ENCODE measurements at places on chromosomes 11 and 22.

GRCh38 chr22:38862375-38863329 lies 9.4 kb downstream of the CBX6 start:
- no peak for DNase-seq

DNA sequence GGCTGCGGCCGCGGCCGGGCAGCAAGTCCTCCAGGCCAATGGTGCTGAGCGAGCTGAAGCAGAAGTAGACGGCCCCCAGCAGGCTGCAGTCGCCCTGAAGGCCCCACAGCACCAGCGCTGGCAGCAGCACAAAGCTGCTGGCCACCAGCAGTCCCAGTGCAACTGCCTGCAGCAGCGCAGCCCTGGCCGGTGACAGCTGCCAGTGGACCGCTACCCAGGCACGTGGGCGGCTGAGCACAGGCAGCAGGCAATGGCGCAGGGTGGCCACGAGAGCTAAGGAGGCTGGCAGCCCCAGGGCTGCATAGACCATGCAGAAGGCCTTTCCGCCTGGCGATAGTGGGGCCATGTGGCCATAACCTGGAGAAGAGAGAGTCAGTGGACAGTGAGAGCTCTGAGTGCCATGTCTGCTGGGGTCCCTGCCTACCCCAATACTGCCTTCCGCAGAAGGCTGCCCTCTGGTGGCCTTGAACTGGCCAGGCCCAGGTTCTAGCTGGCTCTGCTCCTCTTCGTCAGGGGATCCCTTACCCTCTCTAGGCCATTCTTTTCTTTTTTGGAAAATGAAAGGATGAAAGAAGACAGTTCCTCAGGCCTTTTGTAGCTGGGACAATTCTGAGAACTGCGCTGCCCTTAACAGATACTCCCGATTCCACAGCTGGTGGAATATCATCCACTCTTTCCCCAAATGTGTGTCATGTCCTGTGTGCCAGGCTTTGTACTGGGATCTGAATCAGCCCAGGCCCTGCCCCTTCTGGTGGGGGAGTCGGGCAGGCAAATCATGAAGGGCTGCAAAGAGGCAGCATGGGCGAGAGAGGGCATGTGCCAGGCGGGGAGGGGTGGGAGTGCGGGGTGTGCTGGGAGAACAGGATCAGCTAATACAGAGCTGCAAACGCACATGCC lies 1.8 kb downstream of the KCNK7 start:
- DNase-seq, result peak; percentile 57

GRCh38 chr22:35656284-35656752 lies 8.1 kb downstream of the APOL6 start:
- no peak for DNase-seq

DNA sequence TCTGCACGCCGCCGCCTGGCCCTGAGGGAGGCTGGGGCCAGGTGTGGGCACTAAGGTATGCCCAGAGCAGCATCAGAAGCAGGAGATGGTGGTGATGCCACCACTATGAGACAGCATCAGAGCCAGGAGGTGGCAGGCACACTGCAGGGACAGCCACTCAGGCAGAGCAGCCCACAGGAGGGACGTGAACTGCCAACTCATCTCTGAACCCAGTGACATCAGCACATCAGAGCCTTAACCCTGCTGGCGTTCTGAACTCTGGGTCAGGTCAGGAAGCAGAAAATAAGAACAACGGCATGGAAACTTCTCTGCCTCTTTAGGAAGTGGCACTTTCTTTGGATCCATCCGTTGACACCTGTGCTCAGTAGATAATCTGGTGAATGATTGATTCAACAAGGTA lies 14.7 kb upstream of the IFT27 start:
- no peak for DNase-seq

DNA sequence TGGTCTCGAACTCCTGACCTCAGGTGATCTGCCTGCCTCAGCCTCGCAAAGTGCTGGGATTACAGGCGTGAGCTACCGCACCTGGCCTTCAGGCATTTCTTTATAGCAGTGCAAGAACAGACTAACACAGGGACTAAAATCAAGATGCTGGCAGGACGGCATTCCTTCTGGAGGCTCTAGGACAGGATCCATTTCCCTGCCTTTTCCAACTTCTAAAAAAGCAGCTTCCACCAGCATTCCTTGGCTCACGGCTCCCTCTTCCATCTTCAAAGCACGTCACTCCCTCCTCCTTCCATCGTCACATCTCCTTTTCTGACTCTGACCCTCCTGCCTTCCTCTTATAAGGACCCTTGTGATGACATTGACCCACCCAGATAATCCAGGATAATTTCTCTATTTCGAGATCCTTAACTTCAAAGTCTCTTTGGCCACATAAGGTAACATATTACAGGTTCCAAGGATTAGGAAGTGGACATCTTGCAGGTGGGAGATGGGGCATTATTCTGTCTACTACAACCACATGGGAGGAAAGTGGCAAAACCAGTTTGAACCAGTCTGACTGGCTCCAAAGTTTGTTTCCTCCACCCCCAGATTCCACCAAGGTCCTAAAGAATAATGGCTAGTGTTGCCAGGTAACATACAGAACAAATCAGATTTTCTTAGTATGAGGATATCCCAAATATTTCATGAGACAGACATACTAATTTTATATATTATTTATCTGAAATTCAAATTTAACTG lies 172.5 kb downstream of the MN1 start:
- DNase-seq, result no peak

DNA sequence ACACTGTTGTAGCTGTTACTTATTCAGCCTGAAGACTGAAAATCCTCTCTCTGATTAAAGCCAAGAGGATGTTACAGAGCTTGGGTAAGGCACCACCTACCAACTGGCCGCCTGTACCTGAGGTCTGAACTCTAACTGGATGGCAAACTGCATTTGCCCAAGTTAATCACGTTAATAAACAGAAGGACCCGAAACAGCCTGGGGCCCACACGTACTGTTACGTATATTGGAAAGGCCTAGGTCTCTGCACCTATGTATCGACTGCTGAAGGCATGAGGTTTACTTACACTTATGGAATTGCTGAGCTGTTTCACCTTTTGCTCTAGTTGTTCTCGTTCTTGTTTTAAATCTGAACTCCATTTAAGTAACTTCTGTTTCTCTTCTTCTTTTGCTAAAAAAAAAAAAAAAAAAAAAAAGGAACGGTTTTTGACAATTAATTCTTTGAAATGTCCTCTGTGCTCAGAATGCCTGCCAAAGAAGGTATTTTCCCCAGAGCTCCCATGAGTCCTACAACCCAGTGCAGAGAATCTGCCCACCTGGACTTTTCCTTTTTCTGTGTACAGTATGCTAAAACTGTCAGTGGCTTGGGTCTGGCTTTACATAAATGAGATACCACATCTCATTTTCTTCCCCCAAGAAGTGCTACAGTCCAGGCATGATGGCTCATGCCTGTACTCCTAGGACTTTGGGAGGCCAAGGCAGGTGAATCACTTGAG lies 13.1 kb downstream of the LARGE2 start:
- DNase-seq, result no peak

All from naive thymus-derived CD8-positive, alpha-beta T cell (primary cell).